ENCODE measurements at places on chromosomes 16 and 17. TPM values are rescaled to one million over a fixed set of nuclear protein-coding genes. Genes with fewer than 3 reads are reported as not detected.

ELMO3 gene
- total RNA-seq = 0.59 TPM

ACSM5 gene
- total RNA-seq = not detected

TBC1D3B gene
- not detected for total RNA-seq

CDRT15 gene
- total RNA-seq = not detected

TTYH2 gene
- 5.2 TPM for total RNA-seq

KRTAP4-6 gene
- total RNA-seq = not detected

EVPLL gene
- total RNA-seq = not detected

SLC13A2 gene
- total RNA-seq = not detected

NPB gene
- total RNA-seq = 1.3 TPM

KCNH4 gene
- total RNA-seq = not detected

ADGRG3 gene
- total RNA-seq = not detected

ABCC11 gene
- under 0.01 TPM for total RNA-seq

RPH3AL gene
- 1.2 TPM for total RNA-seq

LRRC3C gene
- total RNA-seq = not detected

PDE6G gene
- 1.3 TPM for total RNA-seq

BIRC5 gene
- 100 TPM for total RNA-seq

TXNDC17 gene
- 204 TPM for total RNA-seq

PRSS27 gene
- total RNA-seq = 0.74 TPM

SCGB1C2 gene
- total RNA-seq = not detected

NOMO2 gene
- 83.6 TPM for total RNA-seq

AIPL1 gene
- total RNA-seq = not detected

ABCC12 gene
- not detected for total RNA-seq

RNF222 gene
- not detected for total RNA-seq

PFN1 gene
- total RNA-seq = 2,381 TPM

TNS4 gene
- total RNA-seq = 0.17 TPM
